NCI-H460 (cell line): ENCODE measurements at places on chromosomes 1 and 21.

- no peak for DNase-seq
Observed at GRCh38 chr1:1839311-1839965, 51.4 kb downstream of the GNB1 start.

DNA sequence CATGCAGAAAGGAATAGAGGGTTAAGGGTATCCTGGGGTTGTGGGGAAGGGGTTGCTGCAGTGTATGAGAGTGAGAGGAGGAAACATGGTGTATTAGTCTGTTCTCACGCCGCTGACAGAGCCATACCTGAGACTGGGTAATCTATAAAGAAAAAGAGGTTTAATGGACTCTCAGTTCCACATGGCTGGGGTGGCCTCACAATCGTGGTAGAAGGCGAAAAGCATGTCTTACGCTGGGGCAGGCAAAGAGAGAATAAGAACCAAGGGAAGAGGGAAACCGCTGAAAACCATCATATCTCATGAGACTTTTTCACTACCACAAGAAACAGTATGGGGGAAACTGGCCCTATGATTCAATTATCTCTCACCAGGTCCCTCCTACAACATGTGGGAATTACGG, 17.7 kb downstream of the OSBPL9 start:
- DNase-seq, result no peak

DNA sequence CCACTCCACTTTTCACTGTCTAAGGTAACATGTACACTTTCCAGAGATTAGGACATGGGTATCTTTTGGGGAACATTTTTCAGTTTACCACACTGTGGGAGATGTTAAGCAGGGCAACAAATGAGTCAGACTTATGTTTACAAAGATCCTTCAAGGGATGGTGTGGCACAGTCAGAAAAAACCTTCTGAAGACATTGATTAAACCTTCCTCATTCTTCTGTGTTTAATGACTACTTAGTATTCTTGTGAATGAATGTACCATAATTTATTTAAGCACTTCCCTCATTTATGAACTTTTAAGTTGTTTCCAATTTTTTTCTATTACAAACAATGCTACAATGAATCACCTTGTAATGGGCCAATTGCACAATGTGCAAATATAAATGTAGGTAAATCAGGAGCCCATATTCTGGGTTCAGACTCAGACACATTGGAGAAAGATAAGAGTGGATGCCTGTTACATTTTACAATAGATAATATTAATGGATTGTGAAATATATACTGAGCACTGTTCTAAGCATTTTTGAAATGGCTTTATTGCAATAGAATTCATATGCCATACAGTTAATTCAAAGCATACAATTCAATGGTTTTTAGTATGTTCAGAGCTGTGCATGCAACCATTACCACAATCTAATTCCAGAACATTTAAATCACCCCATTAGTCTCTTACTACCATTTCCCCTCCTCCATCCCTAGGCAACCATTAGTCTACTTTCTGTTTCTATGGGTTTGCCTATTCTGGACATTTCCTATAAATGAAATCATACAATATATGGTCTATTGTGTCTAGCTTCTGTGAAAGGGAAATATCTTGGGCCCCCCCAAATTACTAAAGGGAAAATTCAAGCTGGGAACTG, 1.9 kb upstream of the SFT2D2 start:
- no peak for DNase-seq

- no peak for DNase-seq
Observed at GRCh38 chr1:57468641-57469523, 45.0 kb upstream of the DAB1 start.

DNA sequence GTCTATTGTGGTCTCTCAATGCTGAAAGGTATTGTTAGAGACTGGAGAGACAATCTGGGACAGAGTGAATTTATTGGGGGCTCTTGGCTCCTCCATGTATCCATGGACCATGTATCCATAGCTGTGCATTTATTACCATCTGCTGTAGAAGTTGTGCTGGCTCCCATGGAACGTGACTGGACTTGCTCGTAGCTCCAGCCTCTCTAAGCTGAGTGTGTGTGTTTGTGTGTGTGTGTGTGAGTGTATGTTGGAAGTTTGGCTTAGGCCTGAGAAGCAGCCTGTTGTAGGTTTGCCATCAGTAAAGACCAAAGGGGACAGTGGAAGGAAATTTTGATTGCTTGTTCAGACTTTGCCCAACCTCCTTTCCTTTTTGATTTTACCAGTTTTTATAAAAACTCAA, 105.7 kb upstream of the USP24 start:
- no peak for DNase-seq

GRCh38 chr1:111202707-111203623, 2.5 kb upstream of the DENND2D start:
- no peak for DNase-seq

GRCh38 chr21:43362915-43363314, 64.0 kb downstream of the SIK1 start:
- no peak for DNase-seq

DNA sequence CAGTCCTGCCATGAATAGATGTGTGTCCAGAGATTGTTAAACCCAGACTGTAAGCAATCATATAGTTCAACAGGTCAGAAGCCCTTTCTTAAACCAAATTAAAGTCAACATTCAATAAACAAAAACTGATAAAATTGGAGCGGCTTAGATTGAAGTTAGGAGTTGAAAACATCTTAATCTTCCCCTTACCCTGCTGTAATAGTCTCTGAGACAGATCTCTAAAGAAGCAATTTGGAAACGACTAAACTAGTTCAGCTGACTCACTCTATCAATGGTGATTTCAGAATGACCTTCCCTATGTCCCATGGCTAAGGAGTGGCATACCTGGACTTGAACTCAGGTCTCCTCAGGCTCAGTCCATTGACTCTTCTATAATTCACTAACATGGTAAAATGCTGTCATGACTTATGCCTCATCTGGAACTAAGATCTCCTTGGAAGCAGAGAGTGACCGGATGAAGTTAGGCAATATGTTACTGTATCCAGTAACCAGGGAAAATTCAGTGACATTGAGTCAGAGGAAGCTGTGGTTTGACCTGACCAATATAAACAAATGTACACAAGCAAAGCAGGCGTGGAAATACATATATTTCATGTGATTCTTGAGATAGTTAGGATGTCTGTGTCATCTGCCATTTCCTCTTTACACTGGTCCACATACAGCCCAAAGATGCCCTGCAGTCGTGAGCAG, 30.1 kb downstream of the SGIP1 start:
- DNase-seq, result peak; percentile 97
